ENCODE measurements at places on chromosomes 13 and 19. TPM values are rescaled to one million over a fixed set of nuclear protein-coding genes. Genes with fewer than 3 reads are reported as not detected.

Gene CEACAM4
- total RNA-seq = not detected

Gene DAPK3
- 128 TPM for total RNA-seq

Gene IQCN
- total RNA-seq = not detected

Gene IGFLR1
- 0.26 TPM for total RNA-seq

Gene KLK5
- total RNA-seq = 3.4 TPM

Gene HSD17B14
- total RNA-seq = 1.3 TPM

Gene MTUS2
- not detected for total RNA-seq

Gene SIGLEC5
- total RNA-seq = not detected

Gene BCAM
- 16.6 TPM for total RNA-seq

Gene PLPPR3
- not detected for total RNA-seq

Gene GPATCH1
- 6.3 TPM for total RNA-seq

Gene TEX26
- not detected for total RNA-seq

Gene CRYL1
- 17.9 TPM for total RNA-seq

Gene ZNF181
- total RNA-seq = 11.3 TPM

Gene LAIR1
- total RNA-seq = not detected

All from bronchial epithelial cell (primary cell).